ENCODE measurements at places on chromosomes 7 and 10.

DNA sequence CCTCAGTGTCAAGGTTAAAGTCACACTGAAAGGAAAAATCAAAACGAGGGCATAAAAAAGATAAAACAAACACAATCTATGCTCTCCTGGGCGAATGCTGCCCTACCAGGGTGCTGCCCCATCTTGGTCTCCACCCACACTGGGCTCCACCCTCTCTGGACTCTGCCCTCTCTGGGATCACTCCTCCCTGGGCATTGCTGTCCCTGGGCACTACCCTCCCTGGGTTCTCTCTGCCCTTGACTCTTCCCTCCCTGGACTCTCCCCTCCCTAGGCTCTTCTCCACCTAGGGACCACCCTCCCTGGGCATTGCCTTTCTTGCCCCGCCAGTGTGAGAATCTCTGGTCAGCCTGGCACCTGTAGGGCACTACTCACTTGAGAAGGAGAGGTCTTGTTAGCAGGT lies 8.6 kb downstream of the GDF2 start:
- DNase-seq = no peak

GRCh38 chr7:44150466-44150832 lies 9.3 kb upstream of the MYL7 start:
- DNase-seq = no peak

DNA sequence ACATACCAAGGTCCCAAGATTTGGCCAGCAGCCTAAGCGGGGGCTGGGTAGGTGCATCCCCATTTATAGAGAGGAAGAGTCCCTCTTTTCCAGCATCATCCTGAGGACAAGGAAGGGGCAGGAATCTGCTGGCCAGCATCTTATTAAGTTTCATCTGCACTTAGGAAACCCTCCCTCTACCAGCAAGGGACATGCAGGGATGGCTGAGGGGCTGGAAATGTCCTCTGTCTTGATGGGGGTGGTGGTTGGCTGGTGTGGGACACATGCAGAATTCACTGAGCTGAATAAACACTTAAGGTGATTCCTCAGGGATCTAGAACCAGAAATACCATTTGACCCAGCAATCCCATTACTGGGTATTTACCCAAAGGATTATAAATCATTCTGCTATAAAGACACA lies 42.1 kb downstream of the NOD1 start:
- DNase-seq = no peak

GRCh38 chr7:20327055-20327454 lies 3.6 kb upstream of the ITGB8 start:
- no peak for DNase-seq

DNA sequence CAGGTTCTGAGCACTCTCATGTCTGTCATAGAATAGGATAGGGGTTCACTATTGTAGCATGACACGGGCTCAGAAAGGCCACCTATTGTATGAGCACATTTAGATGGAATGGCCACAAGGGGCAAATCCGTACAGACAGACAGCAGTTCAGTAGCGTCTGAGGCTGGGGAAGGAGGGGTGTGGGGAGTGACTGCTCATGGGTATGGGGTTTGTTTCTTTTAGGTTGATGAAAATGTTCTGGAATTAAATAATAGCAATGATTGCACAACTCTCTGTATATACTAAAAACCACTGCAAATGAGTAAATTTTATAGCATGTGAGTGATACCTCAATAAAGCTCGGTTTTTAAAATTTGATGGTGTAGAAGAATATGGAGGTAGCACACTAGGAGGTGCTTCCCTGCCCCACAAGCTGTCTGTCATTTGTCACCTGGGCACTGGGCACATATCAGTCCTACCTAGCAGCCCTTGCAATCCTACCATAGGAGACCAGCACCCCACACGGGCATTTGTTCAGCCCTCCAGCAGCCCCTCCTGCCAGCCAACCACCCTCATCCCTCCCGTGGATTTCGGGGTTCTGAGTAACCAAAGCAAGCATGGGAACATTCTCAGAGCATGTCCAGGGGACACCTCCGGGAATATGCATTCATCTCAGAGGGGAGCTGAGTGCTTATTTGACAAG lies 35.2 kb downstream of the KCNMA1 start:
- DNase-seq = no peak

- no peak for DNase-seq
Observed at GRCh38 chr10:16699435-16700057, 117.7 kb downstream of the RSU1 start.

DNA sequence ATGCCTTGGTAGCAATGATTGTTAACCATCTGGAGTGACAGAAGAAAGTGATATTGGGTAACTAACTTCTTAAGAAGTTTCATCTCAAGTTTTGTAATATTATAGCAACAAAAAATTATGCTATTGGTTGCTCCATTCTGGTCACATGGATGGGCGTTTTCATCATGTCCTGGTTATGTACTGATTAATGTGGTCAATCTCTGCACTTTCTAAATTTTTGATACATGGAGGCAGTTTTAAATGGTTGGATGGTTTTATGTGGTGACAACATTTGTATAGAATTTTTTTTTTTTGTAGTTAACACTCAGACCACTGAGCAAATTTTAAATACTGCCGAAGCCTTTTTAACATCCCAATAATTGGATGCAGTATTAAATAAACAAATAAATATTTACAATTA lies 55.2 kb upstream of the CCAR1 start:
- DNase-seq = no peak

Measured in T-helper 2 cell treated with Interferon-gamma antibody and Interleukin-4, amounts not matched to agents 5 μg/mL and 100 μg/mL, for 36 hours (primary cell).